ENCODE measurements at places on chromosomes 13 and 19. TPM values are rescaled to one million over a fixed set of nuclear protein-coding genes. Genes with fewer than 3 reads are reported as not detected.

- DNase-seq, result no peak
Measured at GRCh38 chr13:111282425-111282824, 38.0 kb upstream of the TEX29 start.

- DNase-seq, result no peak
Measured at GRCh38 chr13:81760316-81760715, 1419.4 kb upstream of the SPRY2 start.

DNA sequence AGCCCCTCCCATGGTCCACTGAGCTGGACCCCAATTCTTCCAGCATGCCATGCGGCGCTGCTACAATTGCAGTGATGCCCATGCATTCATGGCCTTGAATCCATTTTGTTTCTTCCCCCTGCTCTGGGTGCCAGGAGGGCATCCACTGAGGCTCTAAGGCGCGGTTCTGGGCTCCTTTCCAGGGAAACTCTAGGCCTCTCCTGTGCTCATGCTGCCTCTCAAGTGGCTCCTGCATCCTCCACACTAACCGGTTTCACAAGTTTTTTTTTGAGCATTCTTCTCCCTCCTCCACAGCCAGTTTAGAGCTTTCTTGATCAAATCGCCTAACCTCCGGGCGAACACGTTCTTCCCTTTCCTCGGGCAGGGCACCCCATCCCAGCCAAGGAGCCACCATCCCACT is 69.1 kb upstream of the FLT1 start:
- no peak for DNase-seq

GRCh38 chr13:69947582-69947981 is 160.0 kb upstream of the ATXN8OS start:
- no peak for DNase-seq

The MIER2 gene
- 18.0 TPM for total RNA-seq

DNA sequence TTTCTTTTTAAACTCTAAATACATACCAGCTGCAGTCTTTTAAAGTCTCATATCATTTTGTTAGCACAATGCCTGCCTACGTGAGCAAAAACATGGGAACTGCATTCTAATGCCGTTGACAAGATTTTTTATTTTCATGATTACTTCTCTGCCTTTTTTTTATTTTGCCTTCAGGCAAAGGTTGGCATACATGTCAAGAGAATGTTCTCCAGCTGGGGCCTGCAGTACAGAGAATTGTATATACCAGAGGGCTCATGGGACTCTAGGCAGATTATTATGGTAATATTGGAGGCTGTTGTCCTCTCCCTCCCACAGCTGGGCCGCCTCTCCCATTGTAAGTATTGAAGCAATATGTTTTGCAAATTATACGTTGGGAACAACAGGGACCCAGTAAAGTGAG is 53.9 kb upstream of the OBI1 start:
- no peak for DNase-seq

The RETN gene
- total RNA-seq, result not detected
